ENCODE measurements at places on chromosomes 11 and 22. TPM values are rescaled to one million over a fixed set of nuclear protein-coding genes. Genes with fewer than 3 reads are reported as not detected.

The SCGB2A2 gene
- total RNA-seq, result not detected

- no peaks in the 10 kb centered on the region for H3K27me3 ChIP-seq
- no peaks in the 10 kb centered on the region for H3K4me1 ChIP-seq
- H3K27ac ChIP-seq, result no peak overlapping the region
- no peak overlapping the region for H3K4me3 ChIP-seq
- DNase-seq, result no peak
- no peaks in the 10 kb centered on the region for H3K36me3 ChIP-seq
These were observed 20.3 kb upstream of the TENM4 start for GRCh38 chr11:79461144-79461543.

DNA sequence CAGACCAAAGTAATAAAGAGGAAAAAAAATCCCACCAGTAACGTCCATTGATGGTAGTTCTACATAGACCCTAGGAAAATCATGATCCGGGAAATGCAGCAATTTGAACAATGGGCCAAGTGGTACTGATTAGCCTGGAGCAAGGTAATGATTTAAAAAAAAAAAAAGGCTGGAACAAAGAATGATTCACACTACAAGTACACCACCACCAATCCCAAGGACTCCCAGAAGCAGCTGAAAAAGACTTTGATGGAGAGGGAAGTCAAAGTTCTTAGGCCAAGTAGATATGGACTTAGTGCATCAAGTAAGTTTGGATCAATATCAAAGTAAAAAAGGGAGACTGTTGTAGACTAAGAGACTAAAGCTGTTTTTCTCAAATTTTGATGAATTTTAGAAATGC is 11.8 kb downstream of the KCTD14 start:
- H3K36me3 ChIP-seq, result no peaks in the 10 kb centered on the region
- H3K27ac ChIP-seq, result no peak overlapping the region
- no peaks in the 10 kb centered on the region for H3K4me1 ChIP-seq
- DNase-seq, result no peak

GRCh38 chr11:111723595-111723994 is 42.6 kb downstream of the PPP2R1B start:
- H3K4me3 ChIP-seq, result no peak overlapping the region
- H3K4me1 ChIP-seq, result peaks cover 16% of the 10 kb centered on the region
- peaks cover 5% of the 10 kb centered on the region for H3K36me3 ChIP-seq
- DNase-seq, result no peak
- H3K27me3 ChIP-seq, result no peaks in the 10 kb centered on the region

- no peaks in the 10 kb centered on the region for H3K36me3 ChIP-seq
- no peak within 1 kb of the TSS for H3K27ac ChIP-seq
- H3K4me3 ChIP-seq, result peak within 1 kb of the TSS; percentile 22
- peaks cover 14% of the 10 kb centered on the region for H3K27me3 ChIP-seq
- H3K4me1 ChIP-seq, result no peaks in the 10 kb centered on the region
These were observed at the start of gene SULT4A1 for GRCh38 chr22:43862074-43862881. SULT4A1 (minus strand) TSS chr22:43862513; CDS start chr22:43862382, 131 bp downstream.

All from psoas muscle (tissue), 8 donors.